Vagina (tissue), 2 donors: ENCODE measurements at places on chromosomes 11 and 22.
A peak's percentile ranks its signal among the peaks of the same experiment; 100 is the strongest.

- no peak for DNase-seq
- H3K27ac ChIP-seq = no peak overlapping the region
- no peaks in the 10 kb centered on the region for H3K27me3 ChIP-seq
- H3K4me3 ChIP-seq = no peak overlapping the region
Measured at GRCh38 chr22:47287516-47287915, 525.1 kb downstream of the TBC1D22A start.

- no peak overlapping the region for H3K27ac ChIP-seq
- no peaks in the 10 kb centered on the region for H3K27me3 ChIP-seq
- H3K4me3 ChIP-seq = no peak overlapping the region
- DNase-seq = no peak
Measured at GRCh38 chr22:23453277-23453676, 126.8 kb downstream of the IGLL1 start.

DNA sequence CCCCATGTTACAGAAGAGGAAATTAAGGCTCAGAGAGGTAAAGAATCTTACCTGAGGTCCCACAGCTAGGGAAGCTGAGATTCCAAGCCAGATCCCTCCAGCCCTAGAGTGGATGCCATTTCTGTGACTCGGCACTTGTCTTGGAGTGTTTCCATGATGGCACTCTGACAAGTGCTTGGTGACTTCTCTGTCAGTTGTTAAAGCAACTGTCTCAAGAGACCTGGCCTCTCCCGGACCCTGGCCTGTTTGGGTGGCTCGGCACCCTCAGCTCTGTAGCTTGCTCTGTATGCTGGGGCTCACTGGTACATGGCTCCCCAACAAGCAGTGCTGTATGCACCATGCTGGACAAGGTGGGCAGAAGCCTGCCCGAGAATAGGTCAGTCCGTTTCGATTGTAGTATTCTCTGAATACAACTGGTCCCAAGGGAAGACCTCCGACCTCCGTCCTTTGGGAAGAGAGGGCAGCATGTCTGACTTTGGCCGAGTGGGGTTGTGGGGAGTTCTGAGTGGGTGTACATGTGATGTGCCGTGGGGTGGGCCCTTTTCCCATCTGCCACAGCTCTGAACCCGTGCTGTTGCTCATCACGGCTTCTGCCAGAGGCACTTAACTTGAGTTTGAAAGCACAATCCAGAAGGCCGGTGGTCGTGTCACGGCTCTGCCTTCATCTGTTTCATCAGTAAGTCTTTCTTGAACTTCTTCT is 12.4 kb downstream of the ACO2 start:
- peak overlapping the region; percentile 70 for H3K27ac ChIP-seq
- H3K4me3 ChIP-seq = no peak overlapping the region
- no peaks in the 10 kb centered on the region for H3K27me3 ChIP-seq
- DNase-seq = no peak
- peaks cover 54% of the 10 kb centered on the region for H3K4me1 ChIP-seq

DNA sequence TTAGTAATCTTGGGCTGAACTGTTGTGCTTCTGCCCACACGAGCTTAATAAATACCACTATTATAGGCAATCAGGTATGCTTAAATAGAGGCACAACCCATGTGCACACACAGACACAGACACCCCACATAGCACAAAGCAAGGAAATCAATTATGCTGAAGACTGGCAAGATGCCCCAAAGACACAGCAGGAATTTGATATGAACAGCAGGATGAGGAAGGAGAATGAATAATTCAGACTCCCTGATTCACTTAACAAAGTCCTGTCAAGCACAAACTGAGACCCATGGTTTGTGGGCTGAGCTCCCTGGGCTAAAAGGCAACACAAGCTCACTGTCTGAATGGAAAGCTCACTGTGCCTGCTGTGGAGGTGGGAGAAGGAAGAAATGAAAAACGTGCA is 42.5 kb downstream of the RBFOX2 start:
- no peak for DNase-seq
- H3K4me3 ChIP-seq = no peak overlapping the region
- no peaks in the 10 kb centered on the region for H3K36me3 ChIP-seq
- H3K27me3 ChIP-seq = no peaks in the 10 kb centered on the region

DNA sequence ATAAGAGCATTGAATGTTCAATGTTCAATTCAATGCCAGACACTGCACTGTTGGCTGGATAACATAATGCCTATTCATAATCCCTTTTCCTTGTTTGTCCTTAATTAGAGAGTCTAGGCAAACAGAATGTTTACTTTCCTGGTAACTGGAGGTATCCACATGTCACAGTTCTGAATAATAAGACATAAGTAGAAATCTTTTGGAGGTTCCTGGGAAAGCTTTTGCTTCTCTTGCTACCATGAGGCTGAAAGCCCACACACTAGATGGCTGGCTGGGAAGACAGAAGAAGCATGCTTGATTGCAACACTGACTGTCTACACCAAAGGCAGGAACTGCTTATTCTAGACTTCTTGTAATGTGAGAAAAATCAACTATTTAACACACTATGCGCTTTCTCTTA is 79.5 kb downstream of the GAB2 start:
- H3K36me3 ChIP-seq = no peaks in the 10 kb centered on the region
- H3K27me3 ChIP-seq = no peaks in the 10 kb centered on the region
- DNase-seq = no peak
- no peak overlapping the region for H3K27ac ChIP-seq
- peaks cover 21% of the 10 kb centered on the region for H3K4me1 ChIP-seq

- no peak overlapping the region for H3K27ac ChIP-seq
- H3K4me3 ChIP-seq = no peak overlapping the region
- peaks cover 24% of the 10 kb centered on the region for H3K4me1 ChIP-seq
- DNase-seq = no peak
- H3K27me3 ChIP-seq = no peaks in the 10 kb centered on the region
- H3K36me3 ChIP-seq = no peaks in the 10 kb centered on the region
Measured at GRCh38 chr11:15970506-15971214, 385.7 kb downstream of the SOX6 start.

DNA sequence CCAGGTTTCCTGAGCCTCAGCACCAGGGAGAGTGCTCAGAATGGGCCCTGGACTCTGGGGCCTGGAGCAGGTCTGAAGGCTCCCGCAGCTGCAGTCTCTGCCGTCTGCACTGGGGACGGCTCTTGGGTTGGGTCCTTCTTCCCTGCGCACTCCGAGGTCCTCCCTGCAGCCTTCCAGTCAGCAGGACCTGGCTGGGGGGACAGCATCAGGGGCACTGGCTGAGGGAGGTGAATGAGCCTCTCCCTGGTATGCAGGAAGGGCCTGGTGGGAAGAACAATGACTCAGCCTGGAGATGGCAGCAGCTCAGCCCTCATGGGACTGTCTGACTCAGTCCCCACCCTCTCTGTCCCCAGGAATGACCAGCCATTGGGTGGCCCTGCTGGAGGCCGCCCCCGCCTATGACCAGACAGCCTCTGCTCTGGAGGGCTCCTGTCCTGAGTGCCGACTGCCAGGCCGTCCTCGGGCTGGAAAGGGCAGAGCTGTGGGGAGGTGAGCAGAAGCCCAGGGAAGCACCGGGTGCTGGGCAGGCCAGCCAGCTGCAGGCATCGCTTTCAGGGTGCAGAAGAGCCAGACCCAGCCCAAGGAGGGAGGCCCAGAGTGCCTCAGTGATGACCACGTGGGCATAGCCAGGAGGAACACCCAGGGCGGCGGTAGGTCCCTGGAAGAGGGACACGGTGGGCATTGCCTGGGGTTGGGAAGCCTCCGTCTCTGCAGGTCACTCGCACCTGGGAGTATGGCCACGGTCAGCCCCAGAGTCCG is 455.0 kb downstream of the BRD1 start:
- no peak overlapping the region for H3K4me3 ChIP-seq
- no peak overlapping the region for H3K27ac ChIP-seq
- no peaks in the 10 kb centered on the region for H3K36me3 ChIP-seq
- no peaks in the 10 kb centered on the region for H3K27me3 ChIP-seq
- DNase-seq = peak; percentile 81
